NCI-H1694 (cell line): ENCODE measurements at places on chromosomes 1 and 21.

DNA sequence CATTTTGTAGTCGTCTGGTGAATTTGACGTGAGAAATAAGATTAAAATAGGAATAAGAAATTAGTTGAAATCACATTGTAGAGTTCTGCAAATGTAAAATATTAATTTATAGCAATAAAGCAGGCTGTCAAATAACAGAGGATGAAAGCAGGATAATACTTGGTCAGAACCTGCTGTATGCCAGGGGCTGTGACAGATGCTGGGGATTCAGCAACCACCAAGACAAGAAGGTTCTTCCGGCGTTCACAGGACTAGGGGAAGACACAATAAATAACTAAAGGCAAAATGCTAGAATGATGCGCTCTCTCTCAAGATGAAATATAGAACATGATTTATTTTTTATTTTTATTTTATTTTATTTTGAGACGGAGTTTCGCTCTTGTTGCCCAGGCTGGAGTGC is 6.8 kb upstream of the PARK7 start:
- DNase-seq: no peak

- no peak for DNase-seq
Measured at GRCh38 chr1:222950892-222951291, 136.1 kb downstream of the DISP1 start.

- DNase-seq: no peak
Measured at GRCh38 chr21:14677639-14678179, 131.6 kb upstream of the SAMSN1 start.

- no peak for DNase-seq
Measured at GRCh38 chr1:76082062-76082461, 7.5 kb downstream of the ST6GALNAC3 start.

DNA sequence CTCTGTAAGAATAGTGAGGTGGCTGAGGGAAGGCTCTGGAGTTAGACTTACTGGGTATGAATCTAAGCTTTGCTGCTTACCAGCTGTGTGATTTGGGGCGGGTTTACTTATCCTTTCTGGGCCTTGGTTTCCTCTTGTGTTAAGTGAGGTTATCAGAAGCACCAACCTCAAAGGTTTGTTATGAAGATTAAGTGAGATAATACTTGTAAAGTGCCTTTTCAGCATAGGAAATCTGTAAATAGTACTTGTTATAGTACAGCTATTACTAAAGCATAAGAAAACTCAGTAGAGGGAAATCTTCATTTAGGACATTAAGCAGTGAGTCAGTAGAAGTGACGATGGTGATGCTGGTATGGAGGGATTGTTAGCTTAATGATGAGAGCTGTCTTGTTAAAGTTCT is 12.1 kb downstream of the HHAT start:
- no peak for DNase-seq

DNA sequence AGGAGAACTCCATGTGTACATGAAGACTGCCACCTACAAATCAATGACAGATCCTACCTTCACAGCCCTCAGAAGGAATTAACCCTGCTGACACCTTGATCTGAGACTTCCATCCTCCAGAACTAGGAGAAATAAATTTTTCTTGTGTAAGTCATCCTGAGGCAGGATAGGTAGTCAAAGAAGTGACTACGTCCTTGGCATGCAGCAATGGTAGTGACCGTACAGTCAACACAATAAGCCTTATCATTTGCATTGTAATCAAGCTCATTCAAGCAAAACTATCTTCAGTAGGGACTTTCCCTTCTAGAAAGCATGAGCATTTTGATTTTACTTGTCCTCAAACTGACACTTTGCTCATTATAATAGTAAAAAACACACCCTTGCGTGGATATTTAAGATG is 64.0 kb upstream of the KCNK1 start:
- no peak for DNase-seq

DNA sequence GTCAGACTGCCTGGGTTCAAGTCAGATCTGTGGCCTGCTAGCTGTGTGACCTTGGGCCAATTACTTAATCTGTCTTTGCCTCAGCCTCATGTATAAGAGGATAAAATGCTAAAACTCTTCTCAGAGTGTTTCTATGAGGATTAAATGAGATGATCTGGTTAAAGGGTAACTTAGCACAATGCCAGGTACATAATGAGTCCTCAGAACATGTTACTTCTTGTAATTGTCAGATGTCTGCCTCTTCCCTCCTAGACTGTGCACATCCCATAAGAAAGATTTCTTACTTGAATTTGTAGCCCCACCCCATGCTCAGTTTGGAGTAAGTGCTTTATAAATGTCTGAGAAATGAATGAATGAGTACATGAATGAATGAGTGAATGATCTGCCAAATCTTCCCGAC is 34.6 kb upstream of the HIVEP3 start:
- DNase-seq: no peak

- DNase-seq: no peak
Measured at GRCh38 chr1:8394456-8395321, 76.8 kb downstream of the SLC45A1 start.

DNA sequence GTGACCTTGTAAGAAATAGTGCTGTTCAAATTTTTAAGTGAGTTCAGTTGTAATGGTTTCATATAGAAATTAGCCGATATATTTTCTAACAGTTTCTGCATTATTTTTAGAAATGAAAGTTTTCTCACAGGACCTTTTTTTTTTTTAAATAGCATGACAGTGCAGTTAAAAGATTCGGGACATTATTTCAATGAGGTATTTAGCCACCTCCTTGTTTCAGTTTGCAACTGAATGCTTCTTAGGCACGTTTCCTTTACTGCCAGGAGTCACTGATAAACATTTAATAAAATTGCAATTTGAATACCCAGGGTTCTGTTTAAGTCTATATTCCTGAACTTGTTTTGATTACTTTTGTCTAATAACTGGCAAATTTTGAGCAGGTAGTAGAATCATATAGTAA is 304.7 kb downstream of the TM2D1 start:
- DNase-seq: no peak

GRCh38 chr1:84282780-84283333 is 18.7 kb upstream of the SAMD13 start:
- no peak for DNase-seq

DNA sequence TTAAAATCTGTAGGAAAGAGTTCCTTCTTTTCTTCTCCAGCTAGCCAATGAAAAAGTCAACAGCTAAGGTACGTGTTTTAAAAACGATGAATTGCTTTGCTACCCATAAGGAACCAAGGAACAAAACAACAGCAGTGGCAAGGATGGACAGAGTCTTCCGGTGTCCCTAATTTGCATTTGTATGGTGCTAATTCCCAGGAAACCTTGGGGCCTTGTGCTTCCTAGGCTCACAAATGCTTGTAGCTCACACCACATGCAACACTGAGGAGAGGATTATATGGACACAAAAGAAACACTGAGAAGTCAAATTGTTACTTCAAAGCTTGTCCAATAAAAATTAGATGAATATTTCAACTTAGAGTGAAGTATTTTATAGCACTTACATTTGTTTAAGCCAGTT is 1.8 kb upstream of the PGBD5 start:
- no peak for DNase-seq

- peak; percentile 86 for DNase-seq
Measured at GRCh38 chr21:24289539-24289938, 1317.7 kb downstream of the MRPL39 start.

DNA sequence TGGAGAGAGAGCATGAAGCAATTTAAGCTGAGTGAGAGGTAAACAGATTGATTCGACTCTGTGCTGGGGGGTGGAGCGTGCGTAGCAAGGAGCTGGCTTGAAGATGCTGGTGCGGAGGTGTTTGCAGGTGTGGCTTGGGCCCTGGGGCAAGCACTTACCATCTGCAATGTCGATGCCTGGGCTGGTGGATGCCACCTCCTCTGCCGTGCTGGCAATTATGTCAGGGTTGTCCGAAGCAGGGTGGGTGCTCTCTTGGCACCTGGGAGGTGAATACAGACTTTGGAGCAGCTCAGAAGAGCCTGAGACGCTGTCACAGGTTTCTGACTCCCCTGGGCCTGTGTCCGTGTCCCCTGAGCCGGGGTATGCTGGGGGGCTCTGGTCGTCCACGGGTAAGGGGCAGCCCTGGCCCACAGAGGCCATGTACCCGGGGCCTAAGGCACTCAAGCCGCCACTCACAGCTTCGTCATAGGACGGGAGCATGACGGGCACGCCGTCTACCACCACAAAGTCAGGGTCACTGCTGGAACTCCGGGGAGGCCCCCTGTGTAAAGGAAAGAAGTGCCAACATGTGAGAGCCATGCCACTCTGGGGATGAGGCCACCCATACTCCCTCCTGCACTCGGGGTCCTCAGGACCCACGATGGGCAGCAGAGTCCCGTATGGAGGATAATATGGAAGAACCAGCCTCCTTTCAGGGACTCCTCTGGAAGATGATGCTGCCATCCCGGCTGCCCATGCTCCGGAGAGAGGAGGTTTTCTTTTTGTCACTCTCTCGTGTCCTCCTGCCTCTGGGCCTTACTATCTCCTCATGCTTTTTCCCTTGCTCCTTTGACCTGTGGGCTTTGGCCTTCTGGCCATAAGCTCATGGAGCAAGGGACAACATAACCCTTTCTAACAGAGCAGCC is 80.3 kb upstream of the TLR5 start:
- no peak for DNase-seq

DNA sequence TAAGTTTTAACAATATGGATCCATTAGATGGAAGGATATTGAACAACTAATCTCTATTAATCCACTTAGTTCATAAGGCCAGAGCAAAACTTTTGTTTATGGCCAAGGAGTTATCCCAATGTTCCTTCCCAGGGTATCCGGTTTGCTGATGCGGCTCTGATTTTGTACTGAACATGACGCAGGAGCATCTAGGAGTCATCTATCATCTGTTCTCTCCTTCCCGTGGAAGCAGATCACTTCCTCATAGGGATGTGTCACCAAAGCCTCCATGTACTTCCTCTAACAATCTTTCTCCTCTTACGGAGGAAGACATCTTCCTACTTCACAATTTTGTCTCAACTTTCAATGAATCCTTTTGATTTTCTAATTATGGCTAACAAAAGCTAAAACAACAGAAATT is 206.6 kb downstream of the APP start:
- DNase-seq: no peak

GRCh38 chr1:183106166-183106565 is 79.9 kb upstream of the LAMC2 start:
- DNase-seq: no peak

GRCh38 chr21:33059380-33059841 is 10.5 kb upstream of the OLIG1 start:
- no peak for DNase-seq

GRCh38 chr1:44785501-44786137 is 2.4 kb downstream of the BEST4 start:
- no peak for DNase-seq

DNA sequence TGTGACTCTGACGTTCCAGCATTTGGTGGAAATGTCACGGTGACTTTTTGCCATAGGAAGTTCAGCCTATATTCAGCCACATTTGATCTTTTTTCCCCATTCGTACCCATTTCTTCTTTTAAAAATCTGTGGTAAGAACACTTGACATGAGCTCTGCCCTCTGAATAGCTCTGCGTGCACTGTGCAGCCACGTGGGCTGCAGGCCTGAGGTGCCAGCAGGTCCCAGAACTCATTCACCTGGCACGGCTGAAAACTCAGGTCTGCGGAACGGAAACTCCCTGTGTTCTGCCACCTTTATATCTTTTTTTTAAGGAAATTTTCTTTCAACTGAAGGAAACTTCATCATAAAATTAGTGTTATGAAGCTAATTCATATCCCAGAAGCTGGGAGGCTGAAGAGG is 28.6 kb downstream of the CEP104 start:
- no peak for DNase-seq

DNA sequence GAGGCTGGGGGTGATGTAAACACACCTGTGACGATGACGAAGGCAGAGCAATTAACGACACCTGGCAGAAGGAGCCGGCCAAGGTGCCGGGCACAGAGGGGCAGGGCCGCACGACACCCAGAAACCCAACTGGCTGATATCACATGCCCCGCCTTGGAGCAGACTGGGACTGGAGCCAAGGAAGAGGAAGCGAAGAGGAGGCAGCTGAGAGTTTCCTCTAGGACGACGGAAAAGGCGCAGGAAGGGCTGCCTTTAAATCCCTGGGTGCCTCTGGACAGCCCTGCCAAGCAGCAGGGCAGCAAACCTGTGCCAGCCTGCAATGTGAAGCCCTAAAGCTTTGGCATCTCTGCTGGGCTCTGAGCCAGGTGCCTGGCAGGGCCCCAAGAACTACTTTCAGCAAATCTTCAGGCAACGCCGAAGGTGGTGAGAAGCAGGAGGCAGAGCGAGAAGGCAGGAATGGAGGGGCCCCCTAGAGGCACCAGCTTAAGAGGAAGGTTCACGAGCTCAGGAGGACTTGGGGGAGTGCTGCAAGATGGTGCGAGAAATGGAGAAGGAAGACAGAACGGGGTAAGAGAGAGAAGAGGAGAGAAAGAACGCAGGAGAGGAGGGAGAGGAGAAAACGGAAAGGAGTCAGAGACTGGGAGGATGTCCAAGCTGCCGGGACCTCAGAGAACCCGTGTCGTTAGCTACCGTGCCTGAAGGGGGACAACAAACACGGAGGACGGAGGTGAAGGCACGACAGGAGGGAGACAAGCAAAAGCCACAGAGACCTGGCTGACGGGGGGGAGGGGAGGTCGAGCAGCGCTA is 25.3 kb upstream of the PEF1 start:
- DNase-seq: peak; percentile 62

GRCh38 chr1:13916530-13916929 is 216.5 kb downstream of the PRDM2 start:
- no peak for DNase-seq

- DNase-seq: no peak
Measured at GRCh38 chr1:207888652-207889051, 22.3 kb downstream of the CD34 start.

GRCh38 chr1:198153804-198154203 is 3.0 kb upstream of the NEK7 start:
- DNase-seq: no peak

- no peak for DNase-seq
Measured at GRCh38 chr1:41844255-41844654, 74.5 kb downstream of the HIVEP3 start.

GRCh38 chr21:21230672-21231071 is 232.5 kb downstream of the NCAM2 start:
- no peak for DNase-seq

DNA sequence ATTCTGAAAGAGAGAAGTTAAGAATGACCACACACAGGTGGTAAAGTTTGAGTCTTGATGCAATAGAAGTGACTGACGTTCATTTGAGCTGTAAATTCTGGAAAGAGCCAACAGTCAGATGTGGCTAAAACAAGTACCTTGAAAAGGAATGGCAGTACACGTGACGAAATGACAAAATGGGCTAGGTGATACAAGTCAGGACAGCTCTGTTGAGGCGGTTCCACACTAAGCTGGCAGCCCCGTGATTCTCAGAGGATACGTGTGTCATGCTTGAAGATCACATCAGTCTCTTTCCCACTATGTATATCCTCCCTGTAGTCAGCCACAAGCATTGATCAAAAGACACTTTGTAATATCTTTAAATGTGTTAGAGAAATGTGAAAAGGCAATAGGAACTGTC is 881.3 kb upstream of the ADGRL2 start:
- DNase-seq: no peak

DNA sequence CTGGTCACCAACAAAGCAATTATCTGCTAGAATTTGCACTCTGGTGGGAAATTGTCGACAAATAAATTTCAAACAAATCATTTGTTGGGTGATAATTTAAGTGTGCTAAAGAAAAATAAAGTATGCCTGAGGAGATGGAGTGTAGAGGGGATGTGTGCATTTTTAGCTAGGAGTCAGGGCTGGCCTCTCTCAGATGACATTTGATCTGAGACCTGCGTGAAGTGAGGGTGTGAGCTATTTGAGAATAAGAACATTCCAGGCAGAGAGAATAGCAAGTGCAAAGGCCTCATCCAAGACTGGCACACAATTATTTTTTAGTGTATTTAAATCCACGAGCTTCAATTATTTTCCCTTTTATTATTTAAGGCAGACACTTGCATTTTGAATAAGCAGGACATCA is 19.7 kb upstream of the S1PR1 start:
- DNase-seq: no peak

GRCh38 chr1:43719063-43719462 is 11.7 kb downstream of the ST3GAL3 start:
- no peak for DNase-seq
